ENCODE measurements at places on chromosomes 12 and 14. TPM values are rescaled to one million over a fixed set of nuclear protein-coding genes. Genes with fewer than 3 reads are reported as not detected.

The RNF212B gene
- polyA plus RNA-seq = 0.06 TPM

The ASCL1 gene
- not detected for polyA plus RNA-seq

The RNFT2 gene
- 0.56 TPM for polyA plus RNA-seq

The RFX4 gene
- not detected for polyA plus RNA-seq

The RTN1 gene
- polyA plus RNA-seq = 3.6 TPM

The NTF3 gene
- 1.5 TPM for polyA plus RNA-seq

The NINJ2 gene
- 19.5 TPM for polyA plus RNA-seq

The TAS2R10 gene
- not detected for polyA plus RNA-seq

The PTPRB gene
- 3.4 TPM for polyA plus RNA-seq

The NR1H4 gene
- 0.75 TPM for polyA plus RNA-seq

The SOCS4 gene
- polyA plus RNA-seq = 2.0 TPM

The PSEN1 gene
- polyA plus RNA-seq = 21.1 TPM

The TEX52 gene
- not detected for polyA plus RNA-seq

The HNF1A gene
- not detected for polyA plus RNA-seq
